ENCODE measurements at places on chromosomes 12 and 14.

GRCh38 chr14:52073251-52073650 is 4.4 kb upstream of the NID2 start:
- DNase-seq = no peak

DNA sequence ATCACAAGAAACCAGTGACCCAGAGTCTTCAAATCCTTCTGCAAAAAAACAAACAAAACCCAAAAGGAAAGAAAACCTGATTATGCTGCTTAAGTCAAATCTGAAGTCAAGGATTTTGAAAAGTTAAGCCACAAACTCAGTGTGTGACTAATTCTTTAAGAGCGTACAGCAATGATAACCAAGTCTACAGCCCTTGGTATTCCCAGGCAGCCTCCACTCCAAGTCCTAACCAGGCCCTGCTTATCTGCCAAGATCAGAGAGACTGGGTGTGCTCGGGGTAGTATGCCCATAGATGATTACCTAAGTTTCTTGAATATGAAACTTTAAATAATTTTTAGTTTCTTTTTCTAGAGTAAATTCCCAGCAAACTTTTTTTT is 13.1 kb downstream of the PGAM5 start:
- DNase-seq = no peak

DNA sequence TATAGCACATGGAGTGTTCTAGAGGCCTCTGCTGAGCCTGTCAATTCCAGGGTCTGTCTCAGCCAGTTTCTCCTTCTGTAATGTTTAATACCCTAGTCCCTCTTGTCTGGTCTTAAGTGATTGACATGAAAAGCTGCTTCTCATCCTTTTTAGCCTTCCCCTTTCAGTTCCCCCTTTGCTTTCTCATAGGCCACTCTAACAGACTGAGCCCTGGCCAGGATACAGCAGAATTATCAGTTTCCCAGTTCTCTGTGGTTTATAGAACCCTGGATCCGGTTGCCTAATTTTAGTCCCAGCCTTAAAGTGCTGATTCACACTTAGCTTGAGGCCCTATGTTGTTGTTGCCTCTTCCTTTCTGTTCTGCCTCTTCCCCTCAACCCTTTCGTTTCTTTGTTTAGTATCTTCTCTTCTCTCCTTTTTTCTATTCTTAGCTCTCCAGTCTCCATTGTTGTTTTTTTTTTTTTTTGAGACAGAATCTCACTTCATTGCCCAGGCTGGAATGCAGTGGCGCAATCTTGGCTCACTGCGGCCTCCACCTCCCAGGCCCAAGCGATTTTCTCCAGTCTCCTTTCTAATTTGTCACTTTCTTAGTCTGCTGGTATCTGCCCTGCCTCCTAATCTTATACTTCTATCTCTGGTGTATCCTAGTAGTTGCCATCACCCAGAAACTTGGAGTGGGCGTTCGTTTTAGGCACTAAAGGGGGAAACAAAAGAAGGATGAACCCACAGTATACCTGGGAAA is 2.9 kb upstream of the BIN2 start:
- no peak for DNase-seq

DNA sequence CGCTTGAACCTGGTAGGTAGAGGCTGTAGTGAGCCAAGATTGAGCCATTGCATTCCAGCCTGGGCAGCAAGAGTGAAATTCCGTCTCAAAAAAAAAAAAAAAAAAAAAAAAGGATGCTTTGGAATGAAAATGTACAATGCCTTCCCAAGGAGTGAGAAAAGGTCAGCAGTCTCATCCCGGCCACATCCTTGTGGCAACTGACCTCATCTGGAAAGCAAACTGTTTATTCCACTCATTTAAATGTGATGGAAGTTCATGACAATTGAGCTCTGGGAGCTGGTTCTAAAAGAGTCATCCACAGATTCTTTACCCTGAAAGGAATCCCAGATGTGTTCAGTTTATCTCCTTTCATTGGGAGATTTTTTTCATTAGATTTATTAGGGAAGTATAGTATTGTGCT is 19.4 kb upstream of the LIMA1 start:
- DNase-seq = no peak

DNA sequence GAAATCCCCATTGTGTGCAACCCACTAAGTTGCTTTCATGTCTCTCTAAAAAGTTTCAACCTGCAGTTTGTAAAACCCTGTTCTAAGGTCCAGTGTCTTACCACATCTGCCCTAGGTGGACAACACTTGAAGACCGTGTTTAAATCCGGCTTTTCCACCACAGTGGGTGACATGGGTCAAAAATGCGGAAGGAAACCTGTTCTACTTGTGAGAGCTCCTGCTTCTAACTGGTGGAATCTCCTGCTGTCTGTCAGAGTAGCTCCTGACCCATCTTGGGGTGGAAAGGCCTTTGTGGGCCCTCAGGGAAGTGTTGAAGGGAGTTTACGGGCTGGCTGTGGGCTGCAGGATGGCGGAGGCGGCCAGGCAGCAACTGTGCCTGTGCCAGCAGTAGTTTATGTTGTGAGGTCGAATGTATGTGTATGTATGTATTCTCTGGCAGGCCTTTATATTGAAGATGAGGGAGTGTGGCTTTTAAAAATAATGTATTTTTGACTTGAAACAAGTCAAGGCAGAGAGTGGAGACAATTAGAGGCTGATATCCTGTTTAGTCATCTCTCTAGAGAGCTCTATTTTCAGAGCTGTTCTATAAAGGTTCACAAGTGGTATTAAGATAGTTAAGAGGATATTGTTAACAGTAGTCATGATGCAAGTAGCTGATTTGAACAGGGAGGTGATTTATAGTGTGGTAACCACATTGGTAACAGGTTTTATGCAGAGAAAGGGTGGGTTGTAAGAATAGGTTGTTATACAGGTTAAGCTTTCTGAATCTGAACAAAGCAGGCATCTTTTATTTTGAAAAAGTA is 67.0 kb downstream of the PRKCH start:
- no peak for DNase-seq

DNA sequence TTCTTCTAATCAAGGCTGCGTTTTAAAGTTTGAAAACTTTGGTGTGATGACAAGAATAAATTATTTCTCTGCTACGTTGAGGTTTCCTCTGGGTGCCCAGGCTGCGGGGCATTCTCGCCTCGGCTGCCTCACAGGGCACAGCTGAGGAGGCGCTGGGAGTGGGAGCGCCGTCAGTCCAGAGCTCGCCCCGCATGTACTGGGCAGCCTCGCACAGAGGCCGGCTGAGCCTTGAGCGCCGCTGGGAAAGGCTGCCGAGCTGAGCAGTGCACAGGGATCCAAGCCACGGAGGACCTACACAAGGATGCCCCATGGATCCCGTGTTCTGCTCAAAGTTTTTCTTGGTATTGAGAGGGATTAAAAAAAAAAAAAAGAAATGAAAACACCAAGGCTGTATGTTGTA is 11.6 kb downstream of the RFX4 start:
- no peak for DNase-seq
